ENCODE measurements at places on chromosomes 6 and 20.
A peak's percentile ranks its signal among the peaks of the same experiment; 100 is the strongest.

DNA sequence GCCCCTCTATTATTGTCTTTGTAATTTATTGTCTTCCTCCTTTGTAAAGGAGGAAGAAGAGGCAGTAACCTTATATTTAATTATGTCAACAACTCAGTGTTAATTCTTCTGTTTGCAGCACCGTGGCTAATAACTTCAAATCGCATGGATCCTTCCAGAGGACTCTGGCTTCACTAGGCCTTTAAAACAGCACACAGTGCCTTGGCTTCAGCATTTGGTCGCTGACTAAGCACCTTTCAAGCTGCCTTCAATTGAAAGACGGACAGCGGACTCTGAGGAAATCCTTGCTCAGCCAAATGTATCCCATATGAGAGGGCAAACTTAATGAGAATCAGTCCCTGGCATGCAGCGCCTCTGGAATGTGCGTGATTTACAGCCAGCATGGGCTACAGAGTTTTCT lies 64.2 kb downstream of the SGK1 start:
- DNase-seq, result no peak

DNA sequence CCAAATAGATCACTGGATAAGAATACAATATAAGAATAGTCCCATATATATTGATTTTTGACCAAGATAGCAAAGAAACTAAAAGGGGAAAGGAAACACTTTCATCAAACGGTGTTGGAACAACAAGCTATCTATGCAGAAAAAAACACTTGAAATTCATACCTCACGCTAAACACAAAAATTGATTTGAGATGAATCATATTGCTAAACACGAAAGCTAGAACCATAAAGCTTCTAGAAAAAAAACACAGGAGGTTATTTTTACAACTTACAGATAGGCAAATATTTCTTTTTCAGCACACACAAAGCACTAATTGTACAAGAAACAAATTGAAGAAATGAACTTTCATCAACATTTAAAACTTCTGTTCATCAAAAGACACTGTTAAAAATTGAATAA lies 36.7 kb upstream of the TMEM14A start:
- no peak for DNase-seq

DNA sequence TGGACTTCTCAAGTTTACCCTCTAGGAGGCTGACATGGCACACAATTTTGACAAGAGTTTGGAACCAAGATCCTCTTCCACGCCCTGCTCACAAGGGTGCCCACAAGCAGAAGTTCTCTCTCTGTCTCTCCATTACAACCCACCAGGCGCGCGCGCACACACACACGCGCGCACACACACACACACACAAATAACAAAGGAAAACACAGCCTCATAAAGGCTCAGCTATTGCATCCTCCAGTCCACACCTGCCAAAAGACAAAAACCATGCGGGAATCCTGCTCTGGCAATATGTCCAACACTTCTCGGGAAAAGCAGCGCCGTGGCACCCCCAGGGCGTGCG lies 870 bp downstream of the PAK5 start:
- no peak for DNase-seq

DNA sequence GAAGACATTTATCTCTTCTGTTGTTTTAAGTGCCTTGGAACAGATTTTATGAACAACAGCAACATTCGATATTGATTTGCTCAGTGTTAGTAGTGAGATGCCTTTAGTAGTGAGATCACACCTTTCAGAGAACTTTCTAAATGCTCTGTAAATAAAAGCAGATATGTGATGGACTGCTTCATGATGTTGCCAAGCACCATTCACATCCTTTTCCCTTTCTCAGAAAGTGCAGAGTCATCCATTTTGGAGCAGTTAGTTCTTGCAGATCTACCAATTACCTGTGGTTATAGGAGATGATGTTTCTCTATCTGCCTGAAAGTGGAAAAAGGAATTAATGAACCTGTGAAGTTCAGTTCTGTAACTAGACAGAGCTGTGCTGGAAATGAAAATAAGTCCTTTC lies 27.0 kb downstream of the CBFA2T2 start:
- no peak for DNase-seq

- no peak for DNase-seq
These were observed 49.2 kb downstream of the MRAP2 start for GRCh38 chr6:84082689-84083265.

- DNase-seq, result no peak
These were observed 1.5 kb downstream of the NELFCD start for GRCh38 chr20:58982406-58983114.

- DNase-seq, result no peak
These were observed 91.2 kb upstream of the TINAG start for GRCh38 chr6:54217018-54217417.

- peak; percentile 63 for DNase-seq
These were observed 979 bp upstream of the SOD2 start for GRCh38 chr6:159693894-159694545.
